ENCODE measurements at places on chromosomes 3 and 15.

- DNase-seq: peak; percentile 55
Observed at GRCh38 chr15:49235446-49236124, 65.5 kb downstream of the GALK2 start.

- DNase-seq: no peak
Observed at GRCh38 chr15:68572921-68573320, 5.9 kb upstream of the CORO2B start.

GRCh38 chr3:12662593-12663400, 1.1 kb downstream of the RAF1 start:
- no peak for DNase-seq

- no peak for DNase-seq
Observed at GRCh38 chr3:42702066-42702951, at the start of gene HHATL. Gene HHATL (minus strand): TSS chr3:42702798. CDS start chr3:42700826, 1,972 bp downstream.

- no peak for DNase-seq
Observed at GRCh38 chr3:144548346-144548745, 576.7 kb downstream of the DIPK2A start.

DNA sequence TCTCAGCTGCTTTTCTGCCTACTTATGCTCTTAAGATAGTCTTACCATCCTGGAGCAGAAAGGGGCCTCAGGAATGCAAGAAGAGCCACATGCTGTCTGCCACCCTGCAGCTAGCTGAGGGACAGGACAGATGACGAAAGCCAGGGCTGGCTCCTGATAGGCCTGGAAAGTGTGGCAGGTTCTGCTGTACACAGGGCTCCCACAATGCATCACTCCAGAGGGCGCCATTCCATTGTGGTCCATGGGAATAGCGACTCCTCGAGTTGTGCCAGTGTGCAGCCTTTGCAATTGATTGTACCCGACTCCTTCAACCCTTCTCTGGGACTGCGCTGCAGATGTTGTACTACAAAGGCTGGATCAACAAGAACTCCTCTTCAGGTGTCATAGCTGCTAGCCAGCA, 11.2 kb downstream of the ACAN start:
- DNase-seq: no peak

GRCh38 chr3:134597390-134597970, 53.3 kb downstream of the KY start:
- DNase-seq: no peak

DNA sequence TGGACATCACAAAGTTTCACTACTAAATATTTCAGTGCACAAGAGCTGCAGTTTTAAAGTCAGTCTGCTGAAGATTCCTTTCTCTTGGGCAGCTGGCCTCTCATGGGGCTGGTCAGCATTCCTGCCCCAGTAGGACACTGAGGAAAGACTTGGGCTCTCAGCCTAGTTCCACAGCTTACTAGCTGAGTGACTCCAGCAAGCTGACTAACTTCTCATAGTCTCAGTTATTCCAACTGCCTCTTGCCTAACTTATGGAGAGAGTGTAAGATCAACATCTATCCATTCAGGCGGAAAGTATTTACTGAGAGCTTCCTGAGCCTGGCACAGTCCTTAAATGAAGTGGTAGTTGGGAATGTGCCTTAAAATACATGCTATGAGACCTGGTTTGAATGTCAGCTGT, 27.0 kb downstream of the TM4SF4 start:
- DNase-seq: peak; percentile 24

GRCh38 chr3:193546129-193546528, 8.6 kb downstream of the ATP13A4 start:
- no peak for DNase-seq

GRCh38 chr15:79064496-79064895, 26.1 kb downstream of the RASGRF1 start:
- DNase-seq: no peak

GRCh38 chr15:56982987-56983386, 64.5 kb downstream of the TCF12 start:
- DNase-seq: no peak

DNA sequence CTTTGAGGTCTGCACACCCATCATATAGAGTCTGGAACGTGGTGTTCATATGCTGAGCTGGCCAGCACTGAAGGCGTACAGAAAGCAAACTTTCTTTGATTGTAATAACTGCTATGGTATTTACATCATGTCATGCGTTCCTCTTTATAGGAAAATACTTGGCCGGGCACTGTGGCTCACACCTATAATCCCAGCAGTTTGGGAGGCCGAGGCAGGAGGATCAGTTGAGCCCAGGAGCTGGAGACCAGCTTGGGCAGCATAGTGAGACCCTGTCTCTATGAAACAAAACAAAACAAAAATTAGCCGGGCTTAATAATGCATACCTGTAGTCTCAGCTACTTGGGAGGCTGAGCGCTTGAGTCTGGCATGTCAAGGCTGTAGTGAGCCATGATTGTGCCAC, 3.4 kb upstream of the SNX22 start:
- DNase-seq: no peak

- DNase-seq: no peak
Observed at GRCh38 chr3:116971531-116971930, 262.0 kb downstream of the TUSC7 start.

DNA sequence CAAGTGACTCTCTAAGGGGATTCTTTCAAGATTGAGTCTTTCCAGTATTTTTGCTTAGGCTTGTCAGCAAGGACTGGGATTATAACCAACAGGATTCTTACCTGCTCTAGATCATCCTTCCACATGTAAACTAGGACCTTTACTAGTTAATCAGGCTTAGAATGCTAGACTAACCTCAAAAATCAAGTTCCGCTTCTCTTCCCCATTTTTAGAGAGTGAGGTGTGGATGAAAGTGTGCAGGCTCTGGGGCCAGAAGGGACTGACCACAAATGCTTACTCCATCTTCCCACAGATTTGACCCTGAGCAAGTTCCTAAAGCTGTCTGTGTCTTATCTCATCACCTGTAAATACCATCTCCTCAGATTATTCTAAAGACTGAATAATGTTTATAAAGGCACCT, 89.5 kb upstream of the IL12A start:
- no peak for DNase-seq

Data from iPS-NIHi11 (cell line).